HTR-8/SVneo (cell line): ENCODE measurements at places on chromosomes 7 and 10.

GRCh38 chr7:136056651-136057231 lies 79.6 kb upstream of the MTPN start:
- DNase-seq: no peak

GRCh38 chr10:22831586-22831985 lies 96.3 kb upstream of the ARMC3 start:
- DNase-seq: no peak

DNA sequence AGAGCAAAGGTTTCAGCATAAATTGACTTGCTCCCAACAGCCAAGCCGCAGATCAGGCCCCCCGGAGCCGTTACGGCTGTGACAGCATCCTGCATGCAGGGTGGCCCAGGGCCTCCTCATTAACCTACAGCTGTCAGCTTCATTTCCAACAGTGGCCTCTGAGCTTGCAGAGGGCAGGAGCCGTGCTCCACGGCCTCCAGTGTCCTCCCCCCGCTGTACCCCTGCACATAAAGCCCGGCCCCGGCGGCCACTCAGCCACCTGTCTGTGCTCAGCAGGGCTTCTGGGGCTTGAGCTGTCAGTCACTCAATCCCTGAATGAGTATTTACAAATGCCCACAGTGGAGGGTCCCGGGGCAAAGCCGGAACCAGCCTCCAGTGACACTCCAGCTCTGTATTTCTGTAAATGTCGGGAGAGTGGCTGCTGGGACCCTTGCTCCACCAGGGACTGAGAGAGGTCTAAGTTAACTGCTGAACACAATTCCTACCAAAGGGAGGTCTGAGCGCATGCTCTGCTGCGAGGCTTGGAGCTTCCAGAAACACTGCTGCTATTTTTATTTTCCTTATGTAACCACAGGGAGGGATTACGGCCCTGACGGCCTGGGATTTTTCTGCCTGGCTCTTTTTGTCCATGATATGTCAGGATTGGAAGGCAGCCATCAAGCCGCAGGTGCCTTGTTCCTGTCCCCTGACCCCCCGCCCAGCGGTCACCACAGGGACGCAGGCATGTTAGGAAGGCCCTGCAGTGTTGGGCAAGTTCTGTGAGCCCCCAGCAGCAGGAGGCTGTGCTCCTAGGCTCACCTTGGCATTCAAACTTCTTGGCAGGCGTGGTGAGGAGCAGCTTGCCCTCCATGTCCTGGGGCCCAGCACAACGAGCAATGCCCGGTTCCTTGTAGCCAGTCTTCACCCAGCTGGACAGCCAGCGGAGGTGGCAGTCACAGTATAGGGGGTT lies 165.0 kb downstream of the SLIT1 start:
- no peak for DNase-seq

DNA sequence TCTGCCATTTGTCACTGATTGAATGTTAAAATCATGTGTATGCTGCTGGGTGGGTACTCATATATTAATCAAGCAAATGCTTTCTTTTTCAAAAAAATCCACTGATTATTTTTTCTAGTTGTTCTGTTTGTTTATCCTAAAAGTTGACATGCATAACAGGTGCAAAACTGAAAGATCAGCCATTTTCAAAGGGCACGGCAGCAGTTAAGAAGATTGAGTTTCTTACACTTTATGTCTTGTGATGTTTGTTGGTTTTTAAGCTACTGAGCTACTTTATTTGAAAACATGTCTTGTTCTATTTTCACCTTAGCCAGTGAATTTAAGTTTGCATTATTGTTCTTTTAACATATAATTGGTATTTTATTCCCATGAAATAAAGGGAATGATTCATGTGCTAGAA lies 45.8 kb downstream of the PPP1R3A start:
- DNase-seq: no peak

GRCh38 chr10:88963318-88963717 lies 10.7 kb upstream of the ACTA2 start:
- no peak for DNase-seq

- no peak for DNase-seq
Observed at GRCh38 chr7:151008511-151009323, 15.6 kb downstream of the ATG9B start.

DNA sequence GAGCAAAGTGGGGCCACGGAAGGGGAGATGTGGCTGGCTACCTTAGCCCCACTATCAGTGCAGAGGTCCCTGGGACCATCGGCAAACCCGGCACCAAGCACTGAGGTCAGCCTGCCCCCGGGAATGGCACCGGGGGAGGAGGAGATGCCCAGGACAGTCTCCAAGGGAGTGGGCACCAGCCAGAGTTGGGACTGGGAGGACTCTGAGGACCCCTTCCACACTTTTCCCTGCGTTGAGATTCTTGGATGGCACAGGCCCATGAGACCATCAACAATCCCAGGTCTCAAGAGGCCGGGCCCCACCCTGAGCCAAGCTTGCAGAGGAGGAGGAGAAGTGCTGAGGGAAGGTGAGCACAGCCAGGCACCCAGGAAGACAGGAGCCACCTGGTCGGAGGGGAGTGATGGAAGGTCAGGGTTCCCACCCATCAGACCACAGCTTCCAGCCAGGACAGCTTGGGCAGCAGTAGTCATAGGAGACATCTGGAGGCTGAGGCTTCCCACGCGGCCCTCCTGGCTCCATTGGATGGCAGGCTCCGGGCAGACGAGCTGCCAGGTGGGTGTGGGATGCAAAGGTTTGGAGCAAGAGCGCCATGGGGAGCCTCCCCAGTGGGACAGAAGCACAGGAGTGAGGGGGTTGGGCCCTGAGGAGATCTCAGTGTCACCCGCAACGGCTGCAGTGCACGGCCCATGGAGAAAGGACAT lies 2.6 kb upstream of the OPN4 start:
- DNase-seq: no peak

GRCh38 chr7:101669307-101669706 lies 40.2 kb upstream of the MYL10 start:
- DNase-seq: no peak

GRCh38 chr7:45689011-45689796 lies 115.0 kb downstream of the ADCY1 start:
- DNase-seq: peak; percentile 62

- no peak for DNase-seq
Observed at GRCh38 chr10:100509241-100509840, 10.3 kb downstream of the SEC31B start.

GRCh38 chr7:139702811-139703486 lies 74.8 kb downstream of the HIPK2 start:
- DNase-seq: no peak
